ENCODE measurements at places on chromosomes 16 and 17.

- no peak for DNase-seq
Observed at GRCh38 chr17:34617398-34617797, 38.0 kb downstream of the TMEM132E start.

GRCh38 chr16:6035161-6035560, 937.6 kb upstream of the EEF2KMT start:
- no peak for DNase-seq

DNA sequence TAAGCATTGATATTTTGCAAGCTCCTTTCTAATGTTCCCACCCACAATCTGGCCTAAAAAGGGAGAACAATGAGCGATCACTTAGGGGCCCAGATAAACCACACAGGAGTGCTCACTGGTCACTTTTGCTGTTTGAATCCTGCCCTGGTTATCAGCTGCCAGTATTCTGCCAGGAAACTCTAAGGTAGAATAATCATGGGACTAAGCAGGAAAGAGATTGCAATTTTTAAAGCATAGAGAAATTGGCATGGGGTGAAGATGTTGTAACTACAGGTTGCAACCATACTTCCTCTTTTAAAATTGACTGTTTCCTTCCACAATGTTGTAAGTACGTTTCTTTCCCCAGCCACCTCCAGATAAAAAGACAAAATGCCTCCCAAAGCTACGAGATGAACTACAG, 251.2 kb upstream of the CDH11 start:
- DNase-seq: no peak

- no peak for DNase-seq
Observed at GRCh38 chr16:74951206-74951605, 33.7 kb downstream of the WDR59 start.

GRCh38 chr17:767076-767475, 15.0 kb downstream of the GLOD4 start:
- no peak for DNase-seq

DNA sequence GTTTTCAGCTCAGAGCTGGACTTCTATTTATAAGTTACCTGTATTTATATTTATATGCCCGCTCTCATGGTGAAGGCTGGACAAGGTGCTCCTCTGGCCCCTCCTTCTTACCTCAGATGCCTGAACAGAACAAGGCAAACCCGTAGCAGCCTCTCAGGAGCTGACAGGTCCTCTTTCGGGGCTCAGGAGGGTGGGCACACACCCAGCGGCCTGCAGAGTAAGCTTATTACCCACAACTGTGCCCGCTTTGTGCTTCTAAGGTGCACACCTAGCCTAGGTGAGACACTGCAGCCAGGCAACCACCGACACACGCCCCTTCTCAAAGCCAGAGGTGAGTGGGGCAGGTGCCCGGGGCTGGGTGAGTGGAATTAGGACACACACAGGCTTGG, 5.3 kb downstream of the NKIRAS2 start:
- DNase-seq: no peak

GRCh38 chr16:56848029-56848936, 16.7 kb upstream of the SLC12A3 start:
- DNase-seq: no peak

DNA sequence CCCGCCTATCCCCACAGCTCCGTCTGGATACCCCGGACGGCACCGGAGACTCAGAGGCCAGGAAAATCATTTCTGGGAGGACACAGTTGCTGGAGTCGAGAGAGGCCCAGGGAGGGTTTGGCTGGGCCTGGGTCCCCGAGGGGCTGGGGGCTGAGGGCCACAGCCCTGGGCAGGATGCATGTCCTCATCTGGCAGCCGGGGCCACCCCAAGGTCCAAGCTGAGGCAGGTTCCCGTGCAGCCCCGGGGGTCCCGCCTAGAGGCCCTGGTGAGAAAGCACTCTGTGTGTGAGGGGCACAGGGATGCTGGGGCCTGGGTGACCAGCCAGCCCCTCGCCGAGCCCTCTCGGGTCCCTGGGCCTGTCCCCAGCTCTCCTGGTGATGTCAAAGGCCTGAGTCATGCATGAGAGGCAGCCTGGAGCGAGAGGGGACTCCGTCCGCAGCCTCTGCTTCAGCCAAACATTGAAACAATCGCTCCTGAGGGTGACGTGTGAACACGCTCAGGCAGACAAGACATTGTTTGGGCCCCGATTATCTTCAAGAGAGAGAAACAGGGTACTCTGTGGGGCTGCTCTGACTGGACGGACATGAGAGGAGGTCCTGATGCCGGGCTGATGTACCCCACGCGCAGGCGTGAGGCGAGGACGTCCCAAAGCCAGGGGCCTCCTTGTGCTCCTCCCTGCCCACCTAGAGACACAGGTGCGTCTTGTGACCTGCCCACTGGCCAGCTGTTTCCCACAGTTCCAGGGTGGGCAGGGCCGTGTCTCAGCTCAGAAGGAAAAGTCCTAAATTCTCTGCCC, 25.8 kb upstream of the C1QTNF8 start:
- DNase-seq: no peak
